Thymus (tissue), 14 donors: ENCODE measurements at places on chromosomes 7 and 10. TPM values are rescaled to one million over a fixed set of nuclear protein-coding genes. Genes with fewer than 3 reads are reported as not detected.

The SPDYE16 gene
- total RNA-seq: 0.14 TPM

DNA sequence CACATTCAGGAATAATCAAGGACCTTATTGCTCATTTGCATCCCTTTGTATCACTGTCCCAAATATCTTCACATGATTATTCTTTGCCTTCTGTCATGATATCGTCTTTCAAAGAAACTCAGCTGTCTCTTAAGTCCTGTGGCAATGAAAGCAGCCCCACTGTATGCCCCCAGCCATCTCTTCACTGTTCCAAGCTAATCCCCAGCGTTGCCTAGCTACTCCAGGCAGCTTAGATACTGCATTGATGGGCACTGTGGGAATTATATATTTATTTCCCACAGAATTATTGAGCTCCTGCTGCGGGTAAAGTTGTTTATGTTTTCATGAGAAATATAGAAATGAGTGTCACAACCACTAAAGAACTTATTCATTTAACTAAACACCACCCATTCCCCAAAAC lies 38.8 kb downstream of the SND1 start:
- no peak for DNase-seq

DNA sequence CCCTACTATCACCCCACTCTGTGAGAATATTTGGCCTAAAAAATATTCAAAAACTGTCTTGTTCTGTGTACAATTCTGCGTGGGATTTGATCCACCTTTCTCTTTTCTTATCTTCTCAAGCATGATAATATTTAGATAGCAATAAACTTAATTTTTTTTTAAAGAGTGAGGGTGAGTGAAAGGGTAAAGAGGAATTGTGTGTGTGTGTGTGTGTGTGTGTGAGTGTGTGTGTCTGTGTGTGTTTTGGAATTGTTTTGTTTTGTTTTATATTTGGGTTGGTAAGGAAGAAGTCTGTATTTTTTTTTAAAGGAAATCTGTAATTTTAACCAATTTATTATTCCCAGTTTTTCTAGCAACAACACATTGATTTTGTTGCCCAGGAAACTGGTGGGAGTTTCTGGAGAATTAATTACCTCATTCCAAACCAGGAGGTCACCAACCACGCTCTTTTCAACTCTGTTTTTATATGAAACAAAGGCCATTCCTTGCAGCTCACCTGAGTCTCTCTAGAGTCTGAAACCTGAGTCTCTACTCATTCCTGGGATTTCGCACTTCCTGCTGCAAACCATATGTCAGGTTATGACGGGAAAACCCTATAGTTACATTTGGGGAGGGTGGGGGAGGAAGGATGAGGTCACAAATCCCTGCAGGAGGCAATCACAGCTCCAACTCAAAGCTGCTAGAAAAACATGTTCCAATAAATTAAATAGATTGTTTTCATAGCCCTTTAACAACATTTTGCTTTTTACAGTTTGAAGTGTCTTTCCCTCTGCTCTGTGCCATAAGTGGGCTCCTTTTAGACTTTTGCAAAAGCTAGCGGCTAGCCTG lies 38.1 kb upstream of the XPNPEP1 start:
- DNase-seq: no peak

DNA sequence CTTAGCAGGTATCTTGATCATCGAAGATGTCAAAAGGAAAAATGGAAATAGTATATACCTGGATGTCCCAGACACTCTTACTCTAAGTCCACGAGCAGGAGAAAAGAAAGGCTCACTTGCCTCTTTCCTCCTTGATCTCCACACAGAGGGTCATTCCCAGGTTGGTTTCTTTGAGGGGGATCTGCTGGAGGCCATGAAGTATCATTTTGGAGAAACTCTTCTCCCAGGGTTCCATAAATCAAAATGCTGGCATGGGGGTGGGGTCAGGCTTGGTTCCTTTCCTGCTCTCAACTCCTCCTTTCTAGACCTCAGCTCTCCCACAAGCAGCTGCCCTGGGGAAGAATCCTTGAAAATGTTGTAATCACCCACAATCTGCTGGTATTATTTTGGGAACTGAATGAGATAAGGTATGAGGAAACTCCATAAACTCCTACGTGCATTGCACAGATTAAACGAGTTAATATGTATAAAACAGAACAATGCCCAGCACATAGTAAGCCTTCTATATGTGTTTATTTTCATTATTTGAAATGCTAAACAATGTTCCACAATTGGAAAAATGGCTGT lies 54.4 kb downstream of the PRKCQ start:
- no peak for DNase-seq

The PAX4 gene
- not detected for total RNA-seq

DNA sequence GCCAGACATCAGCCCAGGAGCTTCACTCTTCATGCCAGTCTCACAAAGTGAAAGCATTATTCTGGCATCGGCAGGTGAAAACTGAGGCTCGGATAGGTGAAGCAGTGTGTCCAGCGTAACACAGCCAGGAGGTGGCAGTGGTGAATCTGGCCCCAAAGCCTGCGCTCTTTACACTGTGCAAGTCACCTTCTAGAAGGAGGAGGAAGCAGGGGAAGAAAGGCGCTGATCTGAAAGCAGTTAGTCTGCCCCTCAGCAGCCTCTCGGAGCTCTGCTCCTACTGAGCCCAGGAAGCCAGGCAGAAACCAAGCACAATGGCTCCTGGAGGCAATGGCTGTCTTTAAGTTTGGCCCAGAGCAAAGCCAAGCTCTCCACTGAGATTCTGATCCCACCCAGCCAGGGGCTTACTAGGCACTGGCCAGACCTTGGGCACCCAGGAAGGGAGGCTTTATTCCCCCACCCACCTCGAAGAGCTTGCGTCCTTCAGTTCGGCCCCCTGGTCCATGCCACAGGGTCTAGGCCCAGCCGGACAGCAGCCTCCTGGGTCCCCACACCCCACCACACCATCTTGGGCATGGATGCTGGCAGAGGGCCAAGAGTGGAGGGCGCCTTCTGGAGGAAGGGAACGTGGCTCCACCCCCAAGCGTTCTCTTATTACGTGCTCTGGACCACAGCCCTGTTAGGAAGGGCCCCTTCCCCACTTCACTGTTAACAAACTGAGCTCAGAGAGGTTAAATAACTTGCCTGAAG lies 104.5 kb downstream of the GRID1 start:
- DNase-seq: no peak

- no peak for DNase-seq
Observed at GRCh38 chr7:120799813-120800475, 58.0 kb downstream of the TSPAN12 start.

The MYH16 gene
- total RNA-seq: 0.05 TPM

DNA sequence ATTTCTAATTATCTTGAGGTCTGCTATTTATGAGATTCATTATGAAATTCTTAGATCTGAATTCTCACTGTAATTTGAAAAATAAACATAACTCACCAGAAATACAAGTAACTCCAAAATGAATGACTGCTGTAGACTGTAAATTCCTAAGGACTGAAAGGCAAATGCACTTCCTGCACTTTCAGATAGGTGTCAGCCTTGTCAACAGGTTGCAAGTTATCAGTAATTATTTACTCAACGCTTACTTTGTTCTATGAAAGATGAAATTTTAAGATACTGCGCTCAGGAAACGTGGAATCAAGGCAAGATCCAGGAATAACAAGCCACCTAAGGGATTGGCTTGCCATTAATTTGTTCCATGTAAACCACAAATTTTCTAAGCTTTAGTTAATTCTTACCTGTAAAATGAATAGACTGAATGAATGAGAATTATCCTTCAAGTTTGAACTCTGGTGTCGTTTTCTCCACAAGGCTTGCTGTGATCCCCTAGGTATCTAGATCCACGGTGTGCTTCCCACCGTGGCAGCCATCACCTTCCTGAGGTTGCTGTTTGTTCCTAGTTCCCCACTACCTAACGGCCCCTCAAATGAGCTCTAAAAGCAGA lies 12.6 kb downstream of the DHX32 start:
- DNase-seq: no peak

DNA sequence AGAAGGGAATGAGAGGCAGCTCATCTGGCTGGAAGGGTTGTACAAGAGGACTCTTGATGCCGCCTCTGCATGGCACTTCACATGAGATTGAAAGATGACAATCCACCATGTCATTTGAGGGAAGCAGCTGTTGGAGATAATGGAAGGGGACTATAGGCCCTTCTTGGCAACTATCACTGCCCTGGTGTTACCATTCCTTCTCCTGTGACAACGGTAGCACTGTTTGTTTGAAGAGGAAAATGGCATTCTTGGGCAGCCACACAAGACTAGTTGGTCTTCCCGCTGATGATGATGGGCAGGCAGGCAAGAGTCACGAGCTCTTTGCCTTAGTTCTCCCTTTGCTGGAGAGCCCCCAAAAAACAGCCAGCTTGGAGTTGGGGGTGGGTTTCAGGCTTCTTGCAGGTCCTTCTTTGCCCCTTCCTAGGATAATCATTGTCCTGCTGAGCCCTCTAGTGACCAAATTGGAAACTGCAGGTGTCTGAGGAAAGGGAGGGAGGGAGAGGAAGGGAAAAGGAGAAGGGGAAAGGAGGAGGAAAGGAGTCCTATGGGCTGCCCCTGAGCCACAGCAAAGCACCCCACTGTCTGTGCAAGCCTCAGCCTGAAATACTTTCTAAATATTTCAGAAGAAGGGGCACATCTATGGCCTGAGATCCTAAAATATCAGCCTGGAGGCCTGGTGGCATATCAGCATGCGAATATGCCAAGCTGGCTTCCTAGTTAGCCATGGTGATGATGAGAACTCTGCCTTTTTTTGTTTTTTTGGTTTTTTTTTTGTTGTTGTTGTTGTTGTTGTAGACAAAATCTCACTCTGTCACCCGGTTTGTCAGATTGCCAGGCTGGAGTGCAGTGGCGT lies 165.6 kb upstream of the KMT2E start:
- peak; percentile 23 for DNase-seq

DNA sequence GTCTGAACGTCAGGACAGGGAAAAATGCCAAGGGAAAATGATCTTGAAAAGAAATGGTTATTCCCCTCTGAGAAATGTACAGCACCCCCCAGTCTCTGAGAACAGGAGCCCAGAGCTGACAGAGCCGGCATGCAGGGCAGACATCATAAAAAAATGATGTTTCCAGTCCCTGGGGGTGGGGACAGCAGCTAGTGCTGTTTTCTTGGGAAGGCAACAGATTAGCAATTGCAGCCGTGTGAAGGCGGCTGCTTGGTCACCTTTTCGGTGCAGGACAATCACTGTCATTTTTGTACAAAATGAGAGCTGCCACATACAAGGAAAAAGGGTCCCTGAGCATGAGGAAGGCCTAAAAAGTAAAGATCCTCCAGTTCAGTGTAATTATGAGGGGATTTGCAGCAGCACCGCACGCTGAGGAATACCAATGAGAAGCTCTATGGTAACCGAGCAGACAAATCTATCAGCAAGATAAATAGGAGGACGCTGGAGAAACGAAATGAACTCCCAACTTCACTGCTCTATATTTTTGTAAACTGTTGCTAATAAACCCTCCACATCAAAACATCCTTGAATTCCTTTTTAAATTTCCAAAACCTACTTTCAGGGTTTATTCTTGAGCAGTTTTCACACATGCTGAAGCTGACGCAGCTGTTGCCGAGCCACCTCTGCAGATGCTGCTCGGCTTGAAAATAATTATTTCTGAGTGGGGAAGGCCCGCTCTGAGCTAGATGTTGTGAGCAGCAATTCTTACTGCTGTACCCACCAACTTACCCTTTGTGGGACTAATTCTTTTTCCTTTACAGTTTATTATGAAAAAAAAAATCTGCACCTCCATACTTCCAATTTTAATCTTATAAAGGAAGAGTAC lies 98.2 kb upstream of the NEBL start:
- no peak for DNase-seq
